Daoy (cell line): ENCODE measurements at places on chromosomes 6 and 20. TPM values are rescaled to one million over a fixed set of nuclear protein-coding genes. Genes with fewer than 3 reads are reported as not detected.
A peak's percentile ranks its signal among the peaks of the same experiment; 100 is the strongest.

DNA sequence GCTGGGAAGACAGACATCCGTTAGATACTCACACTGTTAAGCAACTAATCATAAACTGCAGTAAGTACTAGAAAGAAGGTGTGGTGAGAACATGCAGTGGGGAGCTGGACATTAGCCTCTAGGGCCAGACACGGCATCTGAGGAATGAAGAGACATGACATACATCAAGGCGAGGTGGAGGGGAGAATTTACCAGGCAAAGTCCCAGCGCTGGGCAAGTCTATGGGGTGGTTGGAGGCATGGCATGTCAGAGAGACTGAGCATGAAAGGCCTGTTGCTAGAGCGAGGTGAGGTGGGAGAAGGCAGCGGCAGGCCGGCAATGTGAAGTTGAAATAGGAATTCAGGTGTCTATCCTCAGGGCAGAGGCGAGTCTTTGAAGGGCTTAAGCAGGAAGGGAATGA, 31.8 kb downstream of the SLC24A3 start:
- no peak for DNase-seq

Gene SLC12A5
- 0.54 TPM in 1 of 2 replicates, not detected in the other for total RNA-seq

DNA sequence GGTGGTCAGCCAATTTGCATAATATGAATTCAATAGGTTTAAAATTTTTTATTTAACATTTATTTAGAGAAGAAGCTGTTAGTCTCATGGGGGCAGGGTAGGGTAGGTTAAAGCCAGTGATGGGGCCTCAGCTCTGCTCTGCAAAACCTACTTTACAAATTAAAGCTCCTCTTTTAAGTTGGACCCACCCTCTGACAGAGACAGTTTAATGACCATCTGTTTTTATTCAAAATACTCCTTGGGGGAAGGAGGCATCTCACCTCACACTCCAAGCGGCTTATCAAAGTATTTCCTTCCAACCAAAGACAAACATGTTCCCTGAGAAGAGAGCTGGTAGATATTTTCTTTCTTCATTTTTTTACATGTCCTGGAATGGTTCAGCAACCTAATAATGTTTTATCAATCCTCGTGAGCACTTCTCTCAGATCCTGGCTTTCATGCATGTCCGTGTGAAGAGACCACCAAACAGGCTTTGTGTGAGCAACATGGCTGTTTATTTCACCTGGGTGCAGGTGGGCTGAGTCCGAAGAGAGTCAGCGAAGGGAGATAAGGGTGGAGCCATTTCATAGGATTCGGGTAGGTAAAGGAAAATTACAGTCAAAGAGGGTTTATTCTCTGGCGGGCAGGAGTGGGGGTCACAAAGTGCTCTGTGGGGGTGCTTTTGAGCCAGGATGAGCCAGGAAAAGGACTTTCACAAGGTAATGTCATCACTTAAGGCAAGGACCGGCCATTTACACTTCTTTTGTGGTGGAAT, 184.7 kb downstream of the GJA1 start:
- no peak for DNase-seq

DNA sequence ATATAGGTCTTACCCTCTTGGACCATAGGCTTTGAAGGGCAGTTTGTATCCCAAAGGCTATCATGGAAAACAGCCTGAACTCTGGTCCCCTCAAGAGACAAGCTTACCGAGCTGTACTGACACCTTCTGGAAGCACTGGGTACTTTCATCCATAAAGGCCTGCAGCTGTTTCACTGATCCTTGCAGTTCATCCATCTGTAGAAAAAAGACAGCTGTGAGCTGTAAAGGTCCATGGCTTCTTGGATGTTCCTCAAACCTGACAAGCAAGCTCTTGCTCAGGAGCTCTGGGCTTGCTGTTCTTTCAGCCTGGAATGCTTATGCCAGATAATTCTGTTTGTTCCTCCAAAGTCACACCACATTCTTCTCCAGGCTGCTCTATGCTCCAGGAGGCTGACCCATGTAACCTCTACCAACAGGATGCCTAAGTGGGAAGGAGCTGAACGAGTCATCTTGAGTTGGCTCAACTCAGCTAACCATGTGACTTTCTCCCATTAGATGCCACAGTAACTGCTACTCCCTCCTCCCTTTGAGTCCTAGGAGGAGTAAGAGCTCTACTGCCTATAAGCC, 8.8 kb upstream of the NDRG3 start:
- peak; percentile 50 for DNase-seq

- DNase-seq: no peak
These were observed 26.5 kb downstream of the HIVEP2 start for GRCh38 chr6:142918339-142919042.

GRCh38 chr6:34746104-34746846, 11.0 kb upstream of the SNRPC start:
- no peak for DNase-seq

- no peak for DNase-seq
These were observed 550 bp downstream of the PLAGL2 start for GRCh38 chr20:32206760-32207625.

Gene MAP7
- 0.95 and 1.1 TPM in 2 replicates for total RNA-seq

GRCh38 chr20:8399947-8400346, 267.9 kb downstream of the PLCB1 start:
- DNase-seq: no peak

DNA sequence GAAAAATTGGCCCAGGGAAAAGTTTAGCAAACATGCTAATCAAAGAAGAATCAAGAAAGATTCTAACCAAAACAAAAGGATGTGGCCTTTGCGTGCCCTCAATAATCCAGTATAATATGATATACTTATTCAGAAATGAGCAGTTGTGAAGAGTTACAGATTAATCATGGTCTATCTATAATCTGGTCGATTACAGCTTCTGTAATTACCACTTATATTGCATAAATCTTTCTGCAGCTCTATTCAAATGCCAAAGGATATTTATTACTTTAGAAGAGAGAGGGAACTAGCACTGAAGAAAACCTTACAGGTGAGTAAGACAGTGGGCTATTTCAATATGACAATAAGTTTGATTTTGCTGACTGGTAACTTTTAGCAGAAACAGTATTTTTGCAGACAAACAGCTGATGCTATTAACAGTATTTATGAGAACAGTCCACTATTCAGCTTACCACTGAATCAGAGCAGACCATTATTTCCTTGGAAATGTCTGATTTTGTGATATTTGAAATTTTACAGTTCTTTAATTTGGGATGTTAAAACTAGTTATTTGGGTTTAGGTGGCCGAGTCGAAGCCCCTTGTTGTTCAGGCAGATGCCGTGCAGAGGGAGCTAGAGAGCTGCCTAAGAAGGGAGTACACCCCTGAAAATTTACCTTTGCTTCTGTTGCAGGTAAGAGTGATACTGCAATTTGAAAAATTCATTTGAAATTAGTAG, 92.2 kb downstream of the CEP57L1 start:
- DNase-seq: peak; percentile 45

- no peak for DNase-seq
These were observed 198.7 kb downstream of the RIMS1 start for GRCh38 chr6:72084992-72085569.

- no peak for DNase-seq
These were observed 44.0 kb downstream of the SIM1 start for GRCh38 chr6:100420711-100421110.

- no peak for DNase-seq
These were observed 149.1 kb downstream of the TBX18 start for GRCh38 chr6:84615113-84615850.

- peak; percentile 84 for DNase-seq
These were observed 45.5 kb upstream of the HLA-E start for GRCh38 chr6:30443657-30444450.

DNA sequence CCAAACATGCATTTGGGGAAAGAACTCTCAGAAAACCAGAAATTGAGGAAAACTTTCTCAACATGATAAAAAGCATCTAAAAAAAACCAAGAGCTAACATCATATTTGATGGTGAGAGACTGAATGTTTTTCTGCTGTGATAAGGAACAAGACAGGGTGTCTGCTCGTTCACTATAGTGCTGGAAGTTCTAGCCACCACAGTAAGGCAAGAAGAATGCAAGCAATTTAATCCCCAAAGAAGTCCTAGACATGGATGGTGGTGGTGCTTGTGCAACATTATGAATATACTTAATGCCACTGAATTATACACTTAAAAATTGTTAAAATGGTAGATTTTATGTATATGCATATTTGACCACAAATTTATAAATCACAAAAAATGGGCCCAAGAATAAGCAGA, 53.4 kb downstream of the LYRM2 start:
- no peak for DNase-seq

DNA sequence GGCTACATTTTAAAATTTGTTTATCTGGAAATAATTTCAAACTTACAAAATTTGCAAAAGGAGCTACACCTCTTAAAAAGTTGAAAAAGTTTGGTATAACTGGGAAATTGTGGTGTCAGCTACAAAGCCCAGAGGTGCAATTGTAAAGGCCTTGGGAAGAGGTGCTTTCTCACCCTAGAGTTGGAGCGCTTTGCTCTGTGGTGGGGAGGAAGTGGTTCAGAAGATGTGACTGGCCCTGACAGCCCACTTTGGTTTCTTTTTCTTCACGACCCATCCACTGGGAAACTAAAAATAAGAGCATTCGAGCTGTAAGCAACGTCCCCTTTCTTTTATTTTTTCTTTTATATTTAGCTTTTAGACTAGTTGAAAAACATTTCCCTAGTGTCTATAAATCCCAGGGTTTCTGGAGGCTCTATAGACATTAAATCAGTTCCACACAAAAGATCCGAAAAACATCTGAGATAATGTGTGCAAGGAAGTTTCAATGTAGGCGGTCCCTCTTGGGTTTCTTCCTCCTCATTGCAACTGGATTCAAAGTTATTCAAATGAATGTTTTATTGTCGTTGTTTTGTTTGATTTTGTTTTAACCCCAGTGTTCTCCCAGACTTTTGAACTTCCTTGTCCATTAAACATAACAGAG, 397.8 kb downstream of the KIF16B start:
- DNase-seq: no peak

DNA sequence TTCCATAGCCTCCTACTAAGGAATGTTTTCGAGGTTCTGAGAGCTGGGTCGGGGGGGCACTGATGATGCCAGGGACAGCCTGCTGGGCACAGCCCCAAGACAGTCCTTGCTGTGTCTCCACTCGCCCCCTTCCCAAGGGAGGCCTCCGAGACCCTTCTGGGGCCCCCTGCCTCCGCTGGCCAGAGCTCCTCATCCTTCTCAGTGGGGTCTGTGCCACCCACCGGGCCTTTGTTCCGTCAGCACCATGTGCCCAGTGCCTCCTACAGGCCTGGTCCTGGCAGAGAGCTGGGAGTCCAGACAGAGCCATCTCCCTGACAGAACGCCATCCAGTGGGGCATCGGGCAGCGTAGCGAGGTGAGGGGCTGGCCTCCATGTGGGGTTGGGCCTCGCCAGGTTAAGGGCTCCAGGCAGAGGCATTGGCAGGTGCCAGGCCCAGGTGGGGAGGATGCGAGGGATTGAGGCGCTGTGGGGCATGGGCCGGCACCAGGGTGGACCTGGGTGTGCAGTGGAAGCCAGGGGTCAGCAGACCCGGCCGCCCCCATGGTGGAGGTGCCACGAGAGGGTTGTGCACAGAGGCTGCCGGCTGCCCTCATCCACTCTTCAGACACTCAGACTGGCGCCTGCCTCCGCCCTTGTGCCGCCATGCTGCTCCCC, 13.3 kb downstream of the RBM38 start:
- DNase-seq: no peak

Gene ABRACL
- total RNA-seq: 83.1 and 85.8 TPM in 2 replicates

GRCh38 chr6:113526995-113527394, 330.1 kb upstream of the MARCKS start:
- no peak for DNase-seq

DNA sequence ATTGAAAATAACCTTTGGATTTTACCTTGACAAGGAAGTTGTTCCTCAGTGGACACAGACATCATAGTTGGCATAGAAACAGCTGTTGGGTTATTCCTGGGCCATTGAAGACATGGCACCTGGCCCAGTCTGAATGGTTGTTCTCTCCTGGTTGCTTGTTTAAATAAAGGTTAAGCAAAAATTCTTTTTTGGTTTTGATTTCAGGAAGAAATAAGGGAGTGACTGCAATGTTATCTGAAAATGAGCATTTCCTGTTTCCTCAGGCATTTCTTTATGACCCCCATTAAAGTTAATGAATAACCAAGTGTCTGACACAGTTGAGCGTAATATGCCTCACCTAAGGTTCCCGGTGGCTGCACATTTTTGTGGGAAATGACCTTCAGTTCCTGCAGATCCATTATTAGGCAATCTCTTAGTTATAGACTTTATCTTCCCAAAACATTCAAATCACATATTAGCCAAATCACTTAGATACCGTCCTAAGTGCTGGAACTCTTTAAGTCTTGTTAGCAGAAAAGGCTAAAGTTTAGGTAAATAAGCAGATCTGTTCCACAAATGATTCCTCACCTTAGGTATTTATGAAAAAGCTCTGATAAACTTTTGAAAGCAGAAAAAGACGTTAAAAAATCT, 648.7 kb upstream of the FLRT3 start:
- no peak for DNase-seq

DNA sequence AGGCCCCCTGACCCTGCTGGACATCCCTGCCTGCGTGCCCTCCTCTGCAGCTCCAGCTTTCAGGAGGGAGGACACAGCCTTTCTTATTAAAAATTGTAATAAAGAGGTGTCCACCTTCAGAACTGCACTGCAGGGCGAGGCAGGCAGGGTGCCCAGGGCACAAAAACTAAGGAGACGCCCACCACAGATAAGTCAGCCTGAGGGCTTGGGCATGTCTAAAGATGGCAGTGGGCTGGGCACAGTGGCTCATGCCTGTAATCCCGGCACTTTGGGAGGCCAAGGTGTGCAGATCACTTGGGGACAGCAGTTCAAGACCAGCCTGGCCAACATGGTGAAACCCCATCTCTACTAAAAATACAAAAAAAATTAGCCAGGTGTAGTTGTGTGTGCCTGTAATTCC, 7.0 kb upstream of the C20orf144 start:
- DNase-seq: no peak

Gene KCNK16
- not detected in 2 replicates for total RNA-seq

DNA sequence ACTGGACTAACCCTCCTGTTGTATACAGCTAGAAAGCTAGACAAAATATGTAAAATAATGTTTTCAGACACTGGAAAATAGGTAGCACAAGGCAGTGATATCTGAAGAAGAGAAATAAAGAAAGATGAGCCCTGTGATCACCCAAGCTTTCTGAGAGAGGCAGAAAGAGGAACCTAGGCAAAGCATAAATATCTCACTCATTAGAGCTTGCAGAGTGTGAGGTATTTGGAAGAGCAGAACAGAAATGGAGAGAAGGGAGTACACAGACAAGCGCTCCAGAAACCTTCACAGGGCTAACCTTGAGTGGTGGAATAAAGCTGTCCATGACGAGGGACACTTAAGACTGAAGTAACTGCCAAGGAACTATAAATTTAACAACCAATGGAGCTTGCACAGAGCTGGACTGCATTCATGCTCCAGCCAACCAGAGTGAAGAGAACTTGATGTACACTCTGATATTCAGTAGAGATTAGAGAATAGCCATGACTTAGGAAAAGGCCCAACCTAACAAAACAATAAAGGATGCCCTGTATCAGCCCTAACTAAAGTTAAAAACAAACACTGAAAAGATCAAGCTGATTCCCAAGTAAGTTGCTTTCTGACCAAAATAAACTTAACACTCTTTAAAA, 280.9 kb upstream of the STXBP5 start:
- no peak for DNase-seq

Gene SNPH
- 1.6 and 3.0 TPM in 2 replicates for total RNA-seq

Gene RFX6
- total RNA-seq: not detected in 2 replicates
